ENCODE measurements at places on chromosomes 12 and 14.

DNA sequence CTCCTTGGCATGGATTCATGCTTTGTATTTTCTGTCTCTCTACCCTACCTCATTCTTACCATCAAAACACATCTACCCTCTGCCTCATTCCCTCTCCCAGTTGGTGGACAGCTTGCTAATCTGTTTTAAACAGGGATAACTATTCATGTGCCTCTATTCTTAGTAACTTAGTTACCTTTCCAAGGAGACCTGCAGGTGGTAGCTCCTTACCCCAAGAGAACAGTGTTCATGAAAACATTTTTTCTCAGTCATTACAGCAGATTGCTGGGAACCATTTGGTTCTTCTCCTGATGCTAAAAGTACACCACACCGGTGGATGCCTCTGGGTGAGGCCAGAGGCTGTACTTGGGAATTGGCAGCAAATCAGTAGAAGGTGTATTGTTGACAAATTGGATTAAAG, 73.0 kb downstream of the CMKLR1 start:
- no peak for DNase-seq

- no peak for DNase-seq
Observed at GRCh38 chr12:69630191-69630590, 19.5 kb upstream of the LRRC10 start.

- DNase-seq: no peak
Observed at GRCh38 chr12:131607658-131608447, 103.0 kb upstream of the SFSWAP start.

GRCh38 chr12:21940549-21941505, at the start of gene ABCC9:
Gene ABCC9, minus strand, starts transcription at chr12:21941426. Its CDS starts 4,752 bp downstream, at chr12:21936674.
- peak; percentile 62 for DNase-seq

DNA sequence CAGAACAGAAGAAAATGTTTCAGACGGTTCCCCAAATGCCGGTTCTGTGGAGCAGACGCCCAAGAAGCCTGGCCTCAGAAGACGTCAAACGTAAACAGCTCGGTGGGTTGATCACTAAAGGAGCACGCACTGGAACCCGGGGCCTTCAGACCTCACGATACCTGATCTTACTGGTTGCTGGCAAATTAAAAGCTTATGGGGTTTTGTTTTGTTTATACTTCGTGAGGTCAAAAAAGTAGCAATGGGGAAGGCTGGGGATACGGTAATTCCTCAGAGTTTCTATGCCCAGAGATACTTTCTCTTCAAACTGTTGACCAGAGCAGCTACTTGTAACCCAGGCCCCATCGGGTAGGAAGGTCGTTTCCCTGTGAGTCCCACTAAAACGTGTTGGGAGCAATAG, 1.7 kb downstream of the CDKN1B start:
- DNase-seq: no peak

- DNase-seq: no peak
Observed at GRCh38 chr14:62501021-62501750, 544.1 kb downstream of the KCNH5 start.

GRCh38 chr12:52007158-52007921, 594 bp downstream of the TAMALIN start:
- no peak for DNase-seq

Data from right atrium auricular region (tissue), 2 donors.